ENCODE measurements at places on chromosomes 11 and 22.

GRCh38 chr11:134468796-134469195, 56.8 kb upstream of the B3GAT1 start:
- DNase-seq = no peak

DNA sequence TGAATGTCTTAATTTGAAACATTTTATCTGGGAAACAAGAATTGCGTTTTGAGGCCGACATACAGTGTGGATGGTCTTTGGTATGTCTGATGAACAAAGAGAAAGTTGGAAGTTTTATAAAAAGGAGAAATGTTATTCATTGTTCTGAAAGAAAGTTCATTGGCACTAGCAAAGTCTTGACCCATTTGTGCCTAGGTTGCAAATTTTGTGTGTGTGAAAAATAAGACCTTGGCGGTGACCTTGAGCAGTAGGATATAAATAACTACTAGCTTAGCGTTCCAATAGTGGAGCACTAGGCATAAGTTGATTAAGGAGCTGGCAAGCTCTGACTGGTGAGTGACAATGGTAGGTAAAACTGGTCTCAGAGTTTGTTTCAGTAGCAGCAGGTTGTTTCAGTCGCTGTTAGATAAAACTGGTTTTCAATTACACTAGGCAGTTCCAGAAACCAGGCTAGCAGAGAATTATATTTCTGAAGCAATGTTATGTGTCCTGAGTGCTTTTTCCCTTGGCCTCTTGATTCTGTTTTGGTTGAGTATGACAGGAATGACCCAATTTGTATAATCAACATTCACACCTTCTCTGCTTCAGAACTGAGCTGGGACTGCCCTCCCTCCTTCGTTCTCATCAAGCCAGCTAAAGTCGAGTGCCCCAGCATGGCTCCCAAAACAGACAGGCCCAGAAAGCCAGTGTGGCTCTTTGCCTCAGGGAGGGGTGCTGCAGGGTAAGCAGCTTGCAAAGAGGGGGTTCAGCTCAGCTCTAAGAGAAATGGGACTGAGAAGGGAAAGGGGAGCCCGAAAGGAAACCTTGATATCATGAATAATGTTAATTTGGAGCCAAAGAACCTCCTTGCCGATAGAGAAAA, 85.7 kb downstream of the NTM start:
- DNase-seq = no peak

- no peak for DNase-seq
Observed at GRCh38 chr11:22780952-22781593, 48.5 kb downstream of the SVIP start.

DNA sequence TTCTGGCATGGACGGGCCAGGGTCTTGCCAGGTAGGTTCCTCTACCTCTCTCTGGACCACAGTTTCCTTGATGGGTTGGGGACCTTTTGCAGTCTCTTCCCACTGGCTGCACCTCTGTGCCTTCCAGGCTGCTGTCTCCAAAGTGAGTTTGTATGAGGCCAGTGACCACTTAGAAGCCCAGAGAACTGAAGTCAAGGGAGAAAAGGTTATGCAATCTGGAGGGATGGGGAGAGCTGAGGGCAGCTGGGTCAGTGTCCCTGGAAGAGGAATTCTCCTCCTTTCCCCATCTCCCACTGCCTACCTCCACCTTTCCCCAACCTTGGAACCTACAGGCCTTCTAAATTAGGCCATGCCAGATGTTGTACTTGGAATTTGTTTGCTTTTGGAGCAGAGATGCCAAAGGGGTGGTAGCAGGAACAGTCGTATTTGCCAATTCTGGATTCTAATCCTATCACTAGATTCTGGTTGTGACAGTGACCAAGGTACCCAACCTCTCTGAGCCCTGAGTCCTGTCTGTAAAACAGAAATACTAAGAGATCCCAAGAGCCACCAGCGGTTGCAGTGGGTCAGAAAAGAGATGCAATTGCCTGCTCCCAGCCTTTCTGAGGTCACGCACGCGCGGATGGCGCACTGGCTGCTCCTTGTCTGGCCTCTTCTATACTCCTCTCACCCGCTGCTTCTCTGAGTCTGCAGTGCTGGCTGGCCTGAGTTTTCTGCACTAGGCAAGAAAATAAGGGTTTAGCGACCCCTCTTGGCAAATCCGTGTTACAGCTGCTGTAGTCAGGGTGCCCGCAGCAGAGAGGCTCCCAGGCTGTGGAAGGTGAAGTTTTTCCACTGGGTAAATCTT, 10.7 kb upstream of the ACCSL start:
- DNase-seq = peak; percentile 81

DNA sequence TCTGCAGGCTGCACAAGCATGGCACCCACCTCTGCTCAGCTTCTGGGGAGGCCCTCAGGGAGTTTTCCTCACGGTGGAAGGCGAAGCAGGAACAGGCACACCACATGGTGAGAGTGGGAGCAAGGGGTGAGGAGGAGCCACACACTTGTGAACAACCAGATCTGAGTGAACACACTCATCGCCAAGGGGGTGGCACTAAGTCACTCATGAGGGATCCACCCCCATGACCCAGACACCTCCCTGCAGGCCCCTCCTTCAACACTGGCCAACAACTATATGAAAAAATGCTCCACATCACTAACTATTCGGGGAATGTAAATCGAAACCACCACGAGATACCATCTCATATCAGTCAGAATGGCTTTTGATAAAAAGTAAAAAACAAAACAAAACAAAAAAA, 722 bp upstream of the KRTAP5-2 start:
- DNase-seq = no peak

GRCh38 chr11:122435540-122436187, 219.9 kb upstream of the UBASH3B start:
- DNase-seq = no peak

All from left forelimb (tissue), 1 donor.